ENCODE measurements at places on chromosomes 2 and 18.

- peak; percentile 75 for DNase-seq
These were observed 17.6 kb upstream of the BOK start for GRCh38 chr2:241540771-241541561.

- no peak for DNase-seq
These were observed 152.2 kb downstream of the SMAD7 start for GRCh38 chr18:48798334-48799245.

GRCh38 chr18:57802213-57803102, 657 bp downstream of the ATP8B1 start:
- peak; percentile 39 for DNase-seq

DNA sequence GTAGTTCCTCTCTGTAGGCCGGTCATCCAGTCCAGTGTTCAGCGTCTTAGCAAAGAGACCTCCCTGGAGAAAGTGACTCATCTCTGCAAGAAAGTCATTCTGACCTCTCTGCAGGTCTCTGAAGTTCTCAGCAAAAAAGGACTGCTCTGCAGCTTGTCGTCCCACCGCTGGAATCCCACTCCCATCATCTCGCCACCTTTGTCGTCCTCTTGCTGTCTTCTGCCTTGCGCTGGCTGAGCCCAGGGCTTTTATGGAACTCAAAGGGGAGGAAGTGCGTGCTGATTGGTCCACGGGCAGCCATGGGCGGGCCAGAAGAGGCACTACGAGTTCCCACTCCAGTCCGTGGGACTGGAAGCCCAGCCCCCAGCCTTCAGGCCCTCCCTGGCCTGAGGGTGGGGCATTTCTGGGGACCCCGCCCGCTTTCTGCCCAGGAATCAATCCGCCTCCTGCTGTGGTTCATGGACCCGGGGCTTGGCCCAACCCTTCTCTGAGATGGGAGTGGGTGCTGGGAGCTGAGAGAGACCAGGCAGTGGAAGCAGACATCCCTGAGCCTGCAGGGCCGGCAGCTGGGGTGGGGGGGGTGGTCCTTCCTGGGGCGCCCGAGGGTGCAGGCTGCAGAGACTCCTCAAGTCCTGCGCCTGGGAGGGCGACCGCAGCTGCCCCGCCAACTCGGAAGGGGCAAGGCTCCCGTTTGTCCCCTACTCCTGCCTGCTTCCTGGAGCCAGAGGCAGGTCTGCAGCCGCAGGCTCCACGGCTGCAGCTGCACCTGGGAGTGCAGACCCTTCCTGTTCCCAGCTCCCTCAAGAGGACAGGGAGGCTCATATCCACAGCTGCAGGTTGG, 660.7 kb upstream of the RAB6C start:
- no peak for DNase-seq

- DNase-seq, result peak; percentile 91
These were observed 78.0 kb upstream of the DNMT3A start for GRCh38 chr2:25419678-25420242.

- no peak for DNase-seq
These were observed 50.9 kb downstream of the ARHGEF4 start for GRCh38 chr2:130887643-130888042.

DNA sequence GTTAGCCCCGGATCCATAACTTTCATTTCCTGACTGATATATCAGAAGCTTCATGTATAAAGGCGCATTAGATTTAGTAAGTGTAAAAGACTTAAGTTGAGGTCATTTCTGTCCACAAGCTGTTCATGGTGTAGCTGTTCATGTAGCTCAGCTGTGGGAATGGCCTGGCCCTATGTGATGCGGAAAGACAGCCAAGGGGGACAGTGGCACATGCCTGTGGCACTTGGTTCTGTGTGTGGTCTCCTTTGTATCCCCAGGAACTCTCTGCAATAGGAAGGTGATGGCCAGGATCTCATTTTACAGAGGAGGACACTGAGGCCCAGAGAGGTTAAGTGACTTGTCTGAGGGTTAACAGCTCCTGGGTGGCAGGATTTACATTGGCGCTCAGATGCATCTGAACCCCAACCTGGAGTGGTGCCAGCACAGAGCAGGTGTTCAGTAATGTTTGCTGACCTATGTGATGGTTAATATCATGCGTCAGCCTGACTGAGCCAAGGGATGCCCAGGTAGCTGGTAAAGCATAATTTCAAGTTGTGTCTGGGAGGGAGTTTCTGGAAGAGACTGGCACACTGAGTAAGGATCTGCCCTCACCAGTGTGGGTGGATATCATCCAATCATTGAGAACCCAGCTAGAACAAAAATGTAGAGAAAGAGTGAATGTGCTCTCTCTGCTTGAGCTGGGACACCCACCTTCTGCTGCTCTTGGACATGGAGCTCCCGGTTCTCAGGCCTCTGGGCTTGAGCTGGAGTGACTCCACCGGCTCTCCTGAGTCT, 25.4 kb downstream of the HPCAL1 start:
- no peak for DNase-seq

GRCh38 chr2:96927405-96928171, 57.7 kb upstream of the SEMA4C start:
- no peak for DNase-seq
